ENCODE measurements at places on chromosomes 16 and 17. TPM values are rescaled to one million over a fixed set of nuclear protein-coding genes. Genes with fewer than 3 reads are reported as not detected.

DNA sequence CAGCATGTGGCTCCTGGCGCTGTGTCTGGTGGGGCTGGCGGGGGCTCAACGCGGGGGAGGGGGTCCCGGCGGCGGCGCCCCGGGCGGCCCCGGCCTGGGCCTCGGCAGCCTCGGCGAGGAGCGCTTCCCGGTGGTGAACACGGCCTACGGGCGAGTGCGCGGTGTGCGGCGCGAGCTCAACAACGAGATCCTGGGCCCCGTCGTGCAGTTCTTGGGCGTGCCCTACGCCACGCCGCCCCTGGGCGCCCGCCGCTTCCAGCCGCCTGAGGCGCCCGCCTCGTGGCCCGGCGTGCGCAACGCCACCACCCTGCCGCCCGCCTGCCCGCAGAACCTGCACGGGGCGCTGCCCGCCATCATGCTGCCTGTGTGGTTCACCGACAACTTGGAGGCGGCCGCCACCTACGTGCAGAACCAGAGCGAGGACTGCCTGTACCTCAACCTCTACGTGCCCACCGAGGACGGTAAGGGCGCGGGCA, 645 bp downstream of the NLGN2 start:
- H3K4me1 ChIP-seq, result peaks cover 16% of the 10 kb centered on the region
- H3K27me3 ChIP-seq, result peaks cover 19% of the 10 kb centered on the region
- H3K36me3 ChIP-seq, result peaks cover 14% of the 10 kb centered on the region
- H3K4me3 ChIP-seq, result no peak overlapping the region
- no peak overlapping the region for H3K27ac ChIP-seq
- DNase-seq, result peak; percentile 34

GRCh38 chr16:30658731-30659506, 688 bp downstream of the FBRS start:
- H3K4me3 ChIP-seq, result peak overlapping the region; percentile 99
- peaks cover 15% of the 10 kb centered on the region for H3K27me3 ChIP-seq
- peak overlapping the region; percentile 99 for H3K27ac ChIP-seq
- peaks cover 16% of the 10 kb centered on the region for H3K4me1 ChIP-seq

DNA sequence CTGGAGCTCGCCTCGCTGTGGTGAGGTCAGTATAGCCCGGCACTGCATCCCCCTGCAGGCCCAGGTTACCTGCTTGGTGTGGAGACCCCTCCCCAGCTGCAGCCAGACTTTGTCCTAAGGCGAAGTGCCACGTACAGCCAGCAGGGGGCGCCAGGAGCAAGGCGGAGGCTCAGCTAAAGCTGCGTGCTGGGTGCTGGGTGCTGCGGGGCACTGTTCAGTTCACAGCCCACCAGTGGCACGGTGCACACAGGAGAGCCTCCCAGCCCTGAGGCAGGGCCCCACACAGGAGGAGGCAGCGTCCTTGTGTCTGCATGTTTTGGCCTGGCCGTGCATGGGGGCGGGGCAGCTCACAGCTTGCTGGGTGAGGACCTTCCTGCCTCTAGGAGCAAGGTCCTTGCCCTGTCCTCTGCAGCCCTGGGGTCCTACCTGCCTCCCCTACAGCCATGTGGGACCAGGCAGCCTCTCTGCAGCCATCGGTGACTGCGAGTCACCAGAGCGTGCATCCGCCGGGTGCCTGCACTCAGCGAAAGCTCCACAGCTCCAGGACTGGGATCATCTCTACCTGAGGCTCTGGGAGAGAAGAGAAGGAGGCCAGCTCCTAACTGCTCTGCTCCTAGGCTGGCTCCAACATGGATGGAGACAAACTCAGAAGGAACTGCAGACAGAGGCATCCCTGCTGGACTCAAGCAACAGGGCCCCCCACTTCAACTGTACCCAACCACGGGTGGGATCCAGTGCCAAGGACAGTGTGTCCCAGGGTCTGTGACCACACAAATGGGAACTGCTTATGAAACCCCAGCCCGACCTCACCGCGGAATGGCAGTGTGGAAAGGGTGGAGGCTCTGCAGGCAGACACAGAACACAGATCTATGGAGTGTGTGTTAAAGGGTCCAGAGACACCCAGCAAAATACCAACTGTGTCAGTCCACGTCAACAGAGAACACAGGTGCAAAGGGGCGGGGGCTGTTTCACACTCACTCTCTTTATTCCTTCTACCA, 19.0 kb downstream of the SLC7A5 start:
- no peak overlapping the region for H3K4me3 ChIP-seq
- DNase-seq, result peak; percentile 87
- H3K36me3 ChIP-seq, result no peaks in the 10 kb centered on the region
- H3K4me1 ChIP-seq, result peaks cover 23% of the 10 kb centered on the region
- peaks cover 10% of the 10 kb centered on the region for H3K27me3 ChIP-seq

DNA sequence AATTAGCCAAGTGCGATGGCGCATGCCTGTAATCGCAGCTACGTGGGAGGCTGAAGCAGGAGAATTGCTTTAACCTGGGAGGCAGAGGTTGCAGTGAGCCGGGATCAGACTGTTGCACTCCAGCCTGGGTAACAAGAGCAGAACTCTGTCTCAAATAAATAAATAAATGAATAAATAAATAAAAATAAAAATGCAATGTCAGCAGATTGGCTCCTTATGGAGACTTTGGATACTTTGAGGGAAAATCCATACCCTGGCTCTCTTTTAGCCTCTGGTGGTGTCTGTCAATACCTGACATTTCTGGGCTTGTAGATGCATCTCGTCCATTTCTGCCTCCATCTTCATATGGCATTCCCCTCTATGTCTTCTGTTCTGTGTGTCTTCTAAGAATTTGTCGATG, 66.7 kb downstream of the RBFOX1 start:
- H3K4me1 ChIP-seq, result peaks cover 4% of the 10 kb centered on the region
- H3K27ac ChIP-seq, result no peak overlapping the region
- H3K36me3 ChIP-seq, result no peaks in the 10 kb centered on the region
- DNase-seq, result no peak

- H3K4me1 ChIP-seq, result no peaks in the 10 kb centered on the region
- no peak overlapping the region for H3K27ac ChIP-seq
- no peaks in the 10 kb centered on the region for H3K27me3 ChIP-seq
- no peak overlapping the region for H3K4me3 ChIP-seq
Observed at GRCh38 chr16:80718480-80719220, 85.7 kb downstream of the CDYL2 start.

DNA sequence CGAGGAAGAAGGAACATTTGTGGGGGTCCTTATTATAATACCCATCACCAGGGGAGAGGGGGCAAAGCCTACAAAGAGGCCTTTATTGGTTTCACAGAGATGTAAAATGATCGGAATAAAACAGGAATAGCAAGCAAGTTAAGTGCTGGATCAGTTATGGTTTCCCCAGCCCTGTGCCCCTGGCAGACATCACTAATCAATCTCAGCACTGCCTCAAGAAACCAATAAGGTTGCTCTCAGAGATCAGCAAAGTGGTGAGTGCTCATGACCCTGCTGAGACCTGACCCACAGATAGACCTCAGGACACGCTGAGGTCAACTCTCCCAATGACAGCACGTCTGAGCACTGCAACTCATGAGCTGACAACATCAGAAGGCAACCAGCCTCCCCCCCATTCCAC, 66.3 kb downstream of the ZNF423 start:
- H3K4me3 ChIP-seq, result no peak overlapping the region
- H3K27ac ChIP-seq, result no peak overlapping the region
- H3K36me3 ChIP-seq, result no peaks in the 10 kb centered on the region
- H3K27me3 ChIP-seq, result peaks cover 2% of the 10 kb centered on the region
- DNase-seq, result no peak
- peaks cover 25% of the 10 kb centered on the region for H3K4me1 ChIP-seq

Gene CD300LB
- total RNA-seq, result not detected

Gene OR1A2
- total RNA-seq, result not detected

- H3K36me3 ChIP-seq, result no peaks in the 10 kb centered on the region
- no peak for DNase-seq
- H3K4me3 ChIP-seq, result no peak overlapping the region
- no peaks in the 10 kb centered on the region for H3K4me1 ChIP-seq
- H3K27ac ChIP-seq, result no peak overlapping the region
- peaks cover 1% of the 10 kb centered on the region for H3K27me3 ChIP-seq
Observed at GRCh38 chr17:28350271-28350670, 7.1 kb downstream of the POLDIP2 start.

- no peaks in the 10 kb centered on the region for H3K27me3 ChIP-seq
- peaks cover 15% of the 10 kb centered on the region for H3K4me1 ChIP-seq
- H3K4me3 ChIP-seq, result peak overlapping the region; percentile 45
- DNase-seq, result no peak
- peak overlapping the region; percentile 85 for H3K27ac ChIP-seq
Observed at GRCh38 chr17:69501591-69502468, 87.3 kb downstream of the MAP2K6 start.

DNA sequence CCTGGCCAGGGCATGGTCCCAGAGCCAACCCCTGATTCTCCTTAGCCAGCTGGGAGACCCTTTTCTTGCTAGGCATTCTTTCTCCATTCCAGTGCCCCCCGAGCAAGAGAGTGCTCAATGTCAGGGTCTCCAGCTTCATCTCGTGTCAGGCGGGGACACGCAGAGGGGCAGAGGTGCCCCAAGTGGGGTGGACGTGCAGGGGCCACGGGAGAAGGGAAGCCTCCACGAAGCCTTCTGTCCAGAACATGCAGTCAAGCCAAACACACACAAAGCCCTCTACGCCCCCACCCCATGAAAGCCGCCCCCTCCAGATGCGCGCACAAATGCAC, 852 bp downstream of the GPR139 start:
- no peak overlapping the region for H3K27ac ChIP-seq
- peaks cover 3% of the 10 kb centered on the region for H3K4me1 ChIP-seq
- peaks cover 14% of the 10 kb centered on the region for H3K27me3 ChIP-seq
- H3K36me3 ChIP-seq, result peaks cover 4% of the 10 kb centered on the region
- peak overlapping the region; percentile 85 for H3K4me3 ChIP-seq
- DNase-seq, result no peak

DNA sequence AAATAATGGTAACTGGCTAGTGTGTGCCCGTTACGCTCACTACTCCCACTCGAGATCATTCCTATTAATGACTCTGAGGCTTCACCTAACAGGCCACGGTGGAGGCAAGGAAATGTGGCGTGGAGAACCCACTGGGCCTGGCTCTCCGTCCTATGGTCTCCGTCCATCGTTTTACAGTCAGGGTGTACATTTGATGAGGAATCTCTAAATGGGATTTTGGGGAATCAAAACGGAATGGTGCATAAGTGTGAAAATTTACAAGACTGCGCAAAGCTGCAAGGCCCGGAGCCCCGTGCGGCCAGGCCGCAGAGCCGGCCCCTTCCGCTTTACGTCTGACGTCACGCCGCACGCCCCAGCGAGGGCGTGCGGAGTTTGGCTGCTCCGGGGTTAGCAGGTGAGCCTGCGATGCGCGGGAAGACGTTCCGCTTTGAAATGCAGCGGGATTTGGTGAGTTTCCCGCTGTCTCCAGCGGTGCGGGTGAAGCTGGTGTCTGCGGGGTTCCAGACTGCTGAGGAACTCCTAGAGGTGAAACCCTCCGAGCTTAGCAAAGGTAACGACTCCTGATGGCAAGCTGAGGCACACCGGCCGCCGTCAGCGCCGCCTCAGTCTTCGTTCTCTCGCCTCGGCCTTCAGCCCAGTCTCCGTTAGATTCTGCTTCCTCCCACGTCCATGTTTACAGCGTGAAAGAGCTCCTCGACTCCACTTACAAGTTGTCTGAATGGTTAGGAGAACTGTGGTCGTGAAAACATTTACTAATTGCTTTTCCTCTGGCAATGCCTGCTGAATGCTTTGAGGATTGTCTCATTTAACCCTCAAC, at the start of gene RAD51C:
TSS of gene RAD51C (plus strand) at position 364 of the 817 bp plus-strand sequence. CDS start at position 406, 42 bp downstream.
- H3K4me3 ChIP-seq, result peak within 1 kb of the TSS; percentile 86
- peak within 1 kb of the TSS; percentile 48 for H3K27ac ChIP-seq
- H3K36me3 ChIP-seq, result no peaks in the 10 kb centered on the region
- H3K4me1 ChIP-seq, result peaks cover 6% of the 10 kb centered on the region
- peak; percentile 75 for DNase-seq

- peaks cover 11% of the 10 kb centered on the region for H3K27me3 ChIP-seq
- DNase-seq, result no peak
- peaks cover 3% of the 10 kb centered on the region for H3K4me1 ChIP-seq
- no peaks in the 10 kb centered on the region for H3K36me3 ChIP-seq
- H3K27ac ChIP-seq, result no peak overlapping the region
Observed at GRCh38 chr16:4347765-4348509, 3.2 kb downstream of the PAM16 start.

DNA sequence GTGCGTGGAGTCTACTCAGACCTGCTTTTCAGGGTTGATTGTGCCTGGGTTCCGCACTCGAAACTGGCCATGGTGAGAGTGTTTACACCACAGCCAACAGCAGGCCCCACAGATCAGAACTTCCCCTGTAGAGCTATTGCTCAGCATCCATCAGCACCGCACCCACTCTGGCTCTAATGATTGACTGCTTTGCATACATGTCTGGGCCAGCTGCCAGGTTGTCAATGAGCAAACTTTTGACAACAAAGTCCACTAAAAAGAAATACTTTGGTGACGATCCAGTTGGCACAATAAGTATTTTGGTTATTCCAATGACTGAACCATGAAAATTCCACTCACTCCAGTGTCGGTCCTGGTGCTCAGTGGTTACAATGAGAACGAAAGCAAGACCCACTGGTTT, 190.7 kb downstream of the FOXL1 start:
- peaks cover 2% of the 10 kb centered on the region for H3K27me3 ChIP-seq
- no peak for DNase-seq
- no peak overlapping the region for H3K4me3 ChIP-seq
- H3K36me3 ChIP-seq, result no peaks in the 10 kb centered on the region

- no peak overlapping the region for H3K27ac ChIP-seq
- no peak for DNase-seq
- H3K4me1 ChIP-seq, result peaks cover 2% of the 10 kb centered on the region
- no peak overlapping the region for H3K4me3 ChIP-seq
- peaks cover 4% of the 10 kb centered on the region for H3K36me3 ChIP-seq
Observed at GRCh38 chr16:83542491-83542890, 265.3 kb upstream of the HSBP1 start.

DNA sequence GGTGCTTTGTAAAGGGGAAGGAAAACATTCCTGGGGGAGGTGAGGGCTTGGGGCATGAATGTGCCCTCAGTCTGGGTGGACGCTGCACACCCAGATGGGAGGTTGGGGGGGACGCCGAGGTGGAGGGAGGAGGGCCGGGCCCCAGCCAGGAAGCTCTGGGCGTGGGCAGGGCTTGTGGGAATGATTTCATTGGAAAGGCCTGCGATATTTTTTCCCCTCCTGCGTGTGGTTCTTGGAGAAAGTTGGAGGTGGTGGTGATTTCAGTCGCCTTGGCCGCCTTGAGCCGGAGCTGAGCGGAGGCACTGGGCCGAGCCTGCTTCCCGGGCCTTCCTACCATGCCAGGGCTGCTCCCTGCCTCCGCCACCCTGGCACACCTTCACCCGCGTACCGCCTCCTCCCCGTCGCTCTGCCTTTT, 26.4 kb upstream of the CLEC18A start:
- peaks cover 41% of the 10 kb centered on the region for H3K4me1 ChIP-seq
- no peak overlapping the region for H3K4me3 ChIP-seq
- no peak for DNase-seq
- no peaks in the 10 kb centered on the region for H3K36me3 ChIP-seq
- peaks cover 2% of the 10 kb centered on the region for H3K27me3 ChIP-seq
- H3K27ac ChIP-seq, result no peak overlapping the region

Data from glutamatergic neuron (in vitro differentiated cells).